ENCODE measurements at places on chromosomes 6 and 20.

DNA sequence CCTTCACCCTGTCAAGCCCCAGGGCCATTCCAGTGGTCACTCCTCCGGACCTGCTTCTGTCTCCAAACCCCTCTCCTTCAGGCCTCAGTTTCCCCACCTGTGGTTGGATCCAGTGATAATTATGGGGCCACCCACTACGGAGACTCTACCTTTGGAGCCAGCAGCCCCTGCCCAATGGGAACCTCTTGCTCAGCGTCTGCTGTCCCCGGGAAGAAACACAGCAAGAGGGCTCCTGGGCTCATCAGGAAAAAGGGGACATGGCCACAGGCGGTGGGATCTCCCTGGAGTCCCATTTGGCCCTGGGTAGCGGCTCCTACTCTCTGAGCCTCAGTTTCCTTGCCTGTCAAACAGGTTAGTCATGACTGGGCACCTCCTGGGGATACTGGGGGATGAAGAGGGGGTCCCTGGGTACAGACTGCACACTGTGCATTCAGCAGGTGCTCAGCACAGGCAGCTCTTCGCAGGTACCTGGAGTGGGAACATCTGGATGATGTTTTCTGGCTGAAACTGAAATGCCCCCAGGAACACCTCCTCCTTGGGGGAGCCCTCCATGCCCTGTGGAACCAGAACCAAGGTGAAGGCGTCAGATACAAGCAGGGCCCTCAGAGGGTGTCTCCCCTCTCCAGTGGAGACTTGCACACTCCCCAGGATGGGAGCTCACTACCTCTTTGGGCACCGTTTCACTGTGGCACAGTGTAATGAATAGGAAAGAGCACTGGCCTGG is 19.4 kb downstream of the SUN5 start:
- no peak for DNase-seq

- DNase-seq: no peak
Observed at GRCh38 chr6:3882866-3883265, 33.7 kb downstream of the FAM50B start.

GRCh38 chr6:21764989-21765388 is 171.4 kb downstream of the SOX4 start:
- no peak for DNase-seq

DNA sequence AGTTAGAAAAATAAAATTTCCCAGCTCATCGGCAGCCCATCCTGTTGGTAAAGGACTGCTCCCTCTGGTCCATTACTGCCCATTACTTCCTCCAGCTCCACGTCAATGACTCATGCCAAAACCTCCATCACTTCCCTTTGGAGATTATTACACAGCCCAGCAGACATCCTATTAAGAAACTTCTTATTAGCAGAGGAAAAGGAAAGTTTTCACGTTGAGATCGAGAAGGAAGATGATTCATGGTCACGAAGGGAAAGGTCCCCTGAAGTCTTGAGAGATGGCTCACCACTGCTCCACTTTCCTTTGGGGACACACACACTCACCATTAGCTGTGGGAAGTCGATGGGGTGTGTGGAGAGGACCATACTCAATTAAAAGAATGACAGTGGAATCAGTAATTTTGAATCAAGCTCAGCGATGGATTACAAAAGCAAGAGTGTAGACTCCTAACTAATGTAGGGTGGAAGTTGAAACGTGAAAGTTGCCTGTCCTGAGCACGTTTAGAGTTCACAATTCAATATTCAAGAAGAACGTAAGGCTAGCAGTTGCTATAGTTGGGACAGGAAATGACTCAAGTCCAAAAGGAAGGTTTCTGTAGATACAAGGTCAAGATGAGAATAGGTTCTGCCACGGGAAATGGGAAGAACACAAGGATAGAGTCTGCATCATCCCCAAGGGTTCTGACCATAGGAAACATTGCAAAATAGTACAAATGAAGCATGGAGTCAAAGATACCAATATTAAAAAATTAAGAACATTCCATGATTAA is 21.6 kb downstream of the SASH1 start:
- DNase-seq: no peak

DNA sequence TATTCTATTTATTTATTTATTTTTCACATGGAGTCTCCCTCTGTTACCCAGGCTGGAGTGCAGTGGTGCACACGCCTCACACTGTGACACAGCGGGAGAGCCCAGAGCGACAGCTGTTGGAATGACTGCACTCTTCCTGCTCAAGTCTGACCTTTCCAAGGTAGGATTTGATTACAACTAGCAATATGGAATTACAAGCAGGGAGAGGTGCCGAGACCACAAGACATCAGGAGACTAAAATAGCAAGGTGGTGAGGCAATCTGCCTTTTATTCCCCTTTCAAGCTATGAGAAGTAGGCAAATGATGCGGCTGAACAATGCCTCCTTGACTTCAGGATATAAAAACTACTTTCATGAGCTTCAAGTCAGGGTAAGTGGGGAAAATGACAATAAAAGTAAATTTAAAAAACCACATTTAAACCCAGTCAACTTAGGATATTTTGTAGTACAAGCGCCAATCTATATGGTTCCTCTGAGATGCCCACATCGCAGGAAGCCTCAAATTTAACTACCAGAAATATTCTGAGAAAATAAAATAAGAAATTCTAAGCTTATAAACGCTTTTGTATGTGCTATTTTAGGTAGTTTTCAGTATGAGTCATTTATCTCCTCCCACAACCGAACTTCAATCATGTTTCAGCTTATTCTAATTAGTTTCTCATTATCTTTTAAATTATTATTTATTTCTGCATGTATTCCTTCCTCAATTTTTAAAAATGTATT is 146.9 kb upstream of the SGK1 start:
- DNase-seq: no peak

- DNase-seq: no peak
Observed at GRCh38 chr6:35746516-35746915, 9.7 kb downstream of the ARMC12 start.

GRCh38 chr6:21946298-21946783 is 350.5 kb downstream of the PRL start:
- DNase-seq: no peak

- no peak for DNase-seq
Observed at GRCh38 chr6:138688580-138688979, 85.0 kb upstream of the CCDC28A start.

DNA sequence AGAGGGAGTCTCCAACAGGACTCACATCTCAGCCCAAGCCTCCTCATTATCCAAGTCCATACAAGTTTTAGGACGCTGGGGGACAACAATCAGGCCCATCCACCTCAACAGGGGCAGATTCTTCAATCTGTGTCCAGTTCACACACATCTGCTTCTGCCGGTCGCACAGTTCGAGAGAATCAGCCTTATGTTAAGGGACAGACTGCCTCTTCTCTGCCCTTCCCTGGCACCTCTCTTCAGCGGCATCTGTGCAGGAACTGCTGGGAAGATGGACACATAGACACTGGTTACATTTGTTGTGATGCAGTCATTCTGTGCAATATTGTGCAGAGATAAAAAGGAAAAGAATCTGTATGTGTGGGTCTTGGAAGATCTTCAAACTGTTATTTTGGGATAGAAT is 21.0 kb downstream of the ULBP1 start:
- DNase-seq: no peak

DNA sequence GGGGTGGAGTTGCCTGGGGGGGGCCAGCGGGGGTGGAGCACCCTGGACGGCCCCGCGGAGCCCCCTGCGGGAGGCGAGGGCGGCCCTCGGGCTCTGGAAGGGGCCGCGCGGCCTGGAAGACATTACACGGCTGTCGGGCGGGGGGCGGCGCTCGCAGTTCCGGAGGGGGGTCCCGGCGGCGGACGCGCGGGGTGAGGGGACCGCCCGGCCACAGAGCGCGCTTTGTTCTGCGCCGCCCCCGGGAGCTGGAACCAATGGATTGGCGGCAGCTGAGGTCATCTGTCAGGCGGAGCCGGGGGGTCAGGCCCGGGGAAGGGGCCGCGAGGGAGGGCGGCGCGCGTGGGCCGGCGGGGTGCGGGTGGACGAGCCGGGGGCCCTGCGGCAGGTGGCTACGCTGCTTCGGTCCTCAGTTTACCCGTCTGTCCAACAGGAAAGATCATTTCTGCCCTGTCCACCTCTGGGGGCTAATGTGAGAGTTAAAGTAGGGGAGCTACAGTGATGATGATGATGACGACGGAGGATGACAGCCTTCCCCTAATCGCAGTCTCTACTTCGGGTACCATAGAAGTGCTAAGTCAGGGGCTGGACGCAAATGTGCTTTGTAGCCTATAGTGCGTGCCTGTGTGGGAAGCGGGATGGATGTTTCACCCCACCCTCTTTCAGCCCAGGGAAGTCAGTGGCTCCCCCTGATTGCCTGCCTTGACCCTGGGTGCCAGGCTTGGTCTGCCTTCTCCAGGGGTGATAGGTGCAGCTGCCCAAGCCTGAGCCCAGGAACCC is 10.4 kb downstream of the SRXN1 start:
- DNase-seq: no peak

DNA sequence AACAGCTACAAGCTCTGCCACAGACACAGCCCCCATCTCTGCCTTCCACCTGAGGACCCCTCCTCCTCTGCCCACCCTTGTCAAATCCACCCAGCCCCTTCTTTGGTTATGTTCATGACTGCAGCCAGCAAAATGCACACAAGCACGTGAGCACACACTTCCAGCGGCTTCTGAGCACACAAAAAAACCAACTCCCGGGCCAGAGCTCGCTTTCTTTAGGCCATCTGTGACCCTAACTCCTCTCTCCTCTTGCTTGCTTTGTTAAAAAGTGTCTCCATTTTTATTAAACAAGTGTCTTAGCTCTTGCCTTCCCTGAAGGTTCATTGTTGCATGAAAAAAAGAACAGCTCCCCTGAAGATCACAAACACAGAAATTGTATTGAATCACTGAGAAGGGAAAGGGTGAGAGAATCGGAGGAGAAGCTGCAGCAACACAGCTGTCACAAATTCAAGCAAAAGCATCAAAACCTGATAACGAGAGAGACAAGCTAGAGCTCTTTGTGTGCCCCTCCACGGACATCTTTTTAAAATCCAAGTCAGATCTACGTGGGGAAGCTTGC is 142.1 kb downstream of the CD83 start:
- DNase-seq: no peak

DNA sequence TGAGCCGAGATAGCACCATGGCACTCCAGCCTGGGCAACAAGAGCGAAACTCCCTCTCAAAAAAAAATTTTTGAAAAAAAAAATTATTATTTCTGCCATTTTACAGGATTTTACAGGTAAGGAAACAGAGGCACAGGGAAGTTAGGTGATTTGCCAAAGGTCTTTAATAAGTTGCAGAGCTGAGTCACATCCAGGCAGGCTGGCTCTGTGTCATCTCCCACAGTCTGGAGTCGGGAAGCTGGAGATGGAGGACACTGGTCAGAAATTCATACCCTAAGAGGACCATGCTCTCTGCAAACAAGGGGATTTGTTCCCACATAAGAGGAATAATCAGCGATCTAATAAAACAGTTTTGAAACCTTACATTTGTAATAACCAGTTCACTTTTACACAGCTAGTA is 24.1 kb downstream of the HECA start:
- DNase-seq: no peak

GRCh38 chr6:7313505-7314165 is 636 bp upstream of the SSR1 start:
- DNase-seq: no peak

DNA sequence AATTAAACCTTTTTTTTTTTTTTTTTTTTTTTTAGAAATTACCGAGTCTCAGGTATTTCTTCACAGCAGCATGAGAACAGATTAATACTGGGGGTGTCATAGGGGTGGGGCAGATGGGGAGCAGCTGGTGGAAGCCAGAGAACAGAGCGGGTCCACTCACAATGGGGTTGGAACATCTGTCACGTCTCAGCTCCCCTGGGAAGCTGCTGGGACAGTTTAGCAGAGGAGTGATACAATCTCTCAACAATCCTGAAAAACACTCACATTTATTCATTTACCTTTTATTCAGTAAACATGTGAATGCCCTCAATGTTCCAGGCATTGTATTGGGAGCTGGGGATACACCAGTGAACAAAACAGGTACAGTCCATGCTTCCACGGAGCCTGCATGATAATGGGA is 162.2 kb downstream of the SMOC2 start:
- DNase-seq: no peak

DNA sequence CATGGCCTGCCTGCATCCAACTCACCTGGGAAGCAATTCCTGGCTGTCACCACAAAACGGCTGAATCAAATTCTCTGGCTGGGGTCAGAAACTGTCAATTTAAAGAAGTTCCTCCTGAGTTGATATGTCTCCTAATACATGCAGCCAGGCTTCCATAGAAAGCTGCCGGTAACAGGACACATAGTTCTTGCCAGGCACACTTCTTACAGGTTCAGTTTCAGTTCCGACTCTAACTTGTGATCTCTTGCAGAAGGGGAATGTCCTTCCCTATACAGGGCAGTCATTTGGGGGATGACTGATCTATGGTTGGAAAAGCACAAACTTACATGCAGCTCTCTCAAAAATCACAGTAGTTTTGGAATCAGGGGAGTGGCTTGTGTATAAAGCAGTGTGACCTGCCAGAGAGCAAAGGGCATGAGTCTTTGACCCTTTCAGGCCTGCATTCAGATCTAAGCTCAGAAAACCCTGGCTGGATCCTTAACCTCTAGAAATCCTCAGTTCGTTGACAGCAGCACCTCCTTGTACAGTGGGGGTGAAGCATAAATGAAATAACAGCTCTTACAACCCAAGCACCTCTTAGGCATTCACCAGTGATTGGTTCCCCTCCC is 195.6 kb downstream of the SCP2D1 start:
- no peak for DNase-seq

- DNase-seq: no peak
Observed at GRCh38 chr6:108463784-108464183, 96.9 kb upstream of the FOXO3 start.

DNA sequence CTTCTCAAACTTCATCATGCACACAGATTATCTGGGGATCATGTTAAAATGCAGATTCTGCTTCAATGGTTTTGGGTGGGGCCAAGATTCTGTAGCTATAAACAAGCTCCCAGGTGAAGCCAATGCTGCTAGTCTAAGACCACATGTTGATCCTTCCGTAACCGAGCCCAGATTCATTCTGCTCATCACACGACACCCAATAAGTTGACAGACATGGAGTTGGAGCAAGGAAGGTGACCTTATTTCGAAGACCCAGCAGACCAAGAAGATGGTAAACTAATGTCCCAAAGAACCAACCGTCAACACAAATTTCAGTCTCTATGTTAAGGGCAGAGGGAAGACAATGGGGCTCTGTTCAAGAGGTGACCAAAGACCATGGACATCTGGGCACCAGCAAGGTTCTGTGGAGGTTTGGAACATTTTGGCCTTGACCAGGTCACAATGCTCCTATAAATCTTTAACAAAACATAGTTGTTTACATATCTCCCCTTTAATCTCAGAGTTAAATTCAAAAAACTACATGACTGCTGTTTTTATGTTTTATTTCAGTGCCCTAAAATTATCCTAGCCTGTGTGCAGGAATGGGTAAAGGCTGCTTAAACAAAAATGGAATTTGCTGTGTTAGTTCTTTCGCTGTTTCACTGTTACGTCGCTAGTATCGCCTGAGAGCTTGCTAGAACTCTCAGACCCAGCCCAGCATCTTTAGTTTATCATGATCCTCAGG is 50.1 kb downstream of the SPTLC3 start:
- DNase-seq: no peak

- DNase-seq: no peak
Observed at GRCh38 chr6:21441386-21441785, 152.2 kb upstream of the SOX4 start.

GRCh38 chr20:48886194-48886593 is 35.3 kb upstream of the ARFGEF2 start:
- DNase-seq: no peak
